ENCODE measurements at places on chromosomes 11 and 22. TPM values are rescaled to one million over a fixed set of nuclear protein-coding genes. Genes with fewer than 3 reads are reported as not detected.

The MPZL2 gene
- 58.3 TPM for total RNA-seq

The ART1 gene
- total RNA-seq = not detected

The SLC22A12 gene
- total RNA-seq = not detected

The GNAZ gene
- total RNA-seq = 2.3 TPM

DNA sequence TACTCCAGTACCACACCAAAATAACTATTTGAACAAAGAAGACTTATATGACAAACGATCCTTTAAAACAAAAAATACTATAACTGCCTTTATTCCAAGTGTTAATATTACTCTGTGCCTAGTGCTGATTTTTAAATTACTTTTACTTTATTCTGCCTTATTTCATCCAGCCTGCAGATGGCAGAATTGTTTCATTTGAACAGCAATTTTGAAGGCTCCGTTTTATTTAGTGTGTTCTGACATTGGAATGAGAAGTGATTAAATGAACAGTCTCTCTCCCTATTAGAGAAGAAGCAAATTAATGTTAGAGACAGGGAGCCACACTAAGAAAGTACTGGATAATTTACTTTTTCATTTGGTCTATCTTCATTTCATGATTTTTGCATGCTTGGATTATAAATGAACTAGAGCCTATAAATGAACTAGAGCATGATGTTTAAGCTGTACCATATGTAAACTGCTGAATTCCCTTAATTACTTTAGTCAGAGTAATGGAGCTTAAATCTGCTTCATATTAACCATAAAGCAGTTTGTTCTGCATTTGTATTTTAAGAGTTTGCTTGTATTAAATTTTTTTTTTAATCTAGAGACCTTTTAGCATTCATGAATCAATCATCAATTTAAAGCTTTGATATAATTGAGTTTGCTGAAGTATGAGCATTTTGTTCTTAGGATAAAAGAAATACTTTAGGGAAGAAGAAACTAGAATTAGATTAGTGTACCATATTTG lies 9.8 kb downstream of the PDHX start:
- no peak for DNase-seq

- DNase-seq = no peak
Observed at GRCh38 chr11:72621008-72621610, 53.1 kb downstream of the PDE2A start.

- DNase-seq = no peak
Observed at GRCh38 chr11:113982306-113982705, 7.4 kb downstream of the HTR3A start.

DNA sequence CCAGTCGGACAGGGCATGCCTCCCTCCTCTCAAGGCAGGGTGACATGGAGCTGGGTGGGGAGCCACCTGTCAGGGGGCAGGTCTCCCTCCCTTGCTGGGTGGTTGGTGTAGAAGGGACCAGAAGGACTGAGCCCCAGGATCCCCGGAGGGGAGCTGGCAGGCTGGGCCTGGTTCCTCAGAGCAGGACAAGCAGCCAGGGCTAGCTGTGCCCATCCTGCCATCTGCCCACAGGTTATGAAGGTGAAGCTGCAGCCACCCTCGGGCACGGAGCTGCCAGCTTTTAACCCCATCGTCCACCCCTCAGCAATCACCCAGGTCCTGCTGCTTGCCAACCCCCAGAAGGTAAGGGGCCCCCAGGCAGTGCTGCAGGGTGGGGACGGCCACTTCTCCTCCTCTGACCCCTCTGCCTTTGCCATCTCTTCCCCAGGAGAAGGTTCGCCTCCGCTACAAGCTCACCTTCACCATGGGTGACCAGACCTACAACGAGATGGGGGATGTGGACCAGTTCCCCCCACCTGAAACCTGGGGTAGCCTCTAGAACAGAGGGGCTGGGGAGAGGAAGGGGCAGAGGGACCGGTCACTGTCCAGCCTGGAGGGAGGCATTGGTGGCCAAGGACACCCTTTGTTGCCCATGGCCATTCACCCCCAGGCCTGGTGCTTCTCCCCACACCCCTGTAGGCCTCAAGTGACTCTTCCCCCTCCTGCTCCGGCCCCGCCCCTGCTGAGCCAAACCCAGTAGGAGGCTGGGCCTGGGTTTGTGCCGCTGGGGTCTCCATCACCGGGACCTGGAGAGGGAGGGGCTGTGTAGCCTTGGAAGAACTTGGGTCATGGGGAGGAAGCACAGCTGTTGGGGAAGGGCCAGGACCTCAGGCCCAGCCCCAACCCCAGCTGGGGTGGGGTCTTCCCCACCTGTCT lies 7.0 kb upstream of the SH3BP1 start:
- DNase-seq = no peak

Measured in suprapubic skin (tissue), 4 donors.